ENCODE measurements at places on chromosomes 16 and 17. TPM values are rescaled to one million over a fixed set of nuclear protein-coding genes. Genes with fewer than 3 reads are reported as not detected.

- DNase-seq, result no peak
These were observed 4.4 kb downstream of the CLEC19A start for GRCh38 chr16:19289811-19290485.

DNA sequence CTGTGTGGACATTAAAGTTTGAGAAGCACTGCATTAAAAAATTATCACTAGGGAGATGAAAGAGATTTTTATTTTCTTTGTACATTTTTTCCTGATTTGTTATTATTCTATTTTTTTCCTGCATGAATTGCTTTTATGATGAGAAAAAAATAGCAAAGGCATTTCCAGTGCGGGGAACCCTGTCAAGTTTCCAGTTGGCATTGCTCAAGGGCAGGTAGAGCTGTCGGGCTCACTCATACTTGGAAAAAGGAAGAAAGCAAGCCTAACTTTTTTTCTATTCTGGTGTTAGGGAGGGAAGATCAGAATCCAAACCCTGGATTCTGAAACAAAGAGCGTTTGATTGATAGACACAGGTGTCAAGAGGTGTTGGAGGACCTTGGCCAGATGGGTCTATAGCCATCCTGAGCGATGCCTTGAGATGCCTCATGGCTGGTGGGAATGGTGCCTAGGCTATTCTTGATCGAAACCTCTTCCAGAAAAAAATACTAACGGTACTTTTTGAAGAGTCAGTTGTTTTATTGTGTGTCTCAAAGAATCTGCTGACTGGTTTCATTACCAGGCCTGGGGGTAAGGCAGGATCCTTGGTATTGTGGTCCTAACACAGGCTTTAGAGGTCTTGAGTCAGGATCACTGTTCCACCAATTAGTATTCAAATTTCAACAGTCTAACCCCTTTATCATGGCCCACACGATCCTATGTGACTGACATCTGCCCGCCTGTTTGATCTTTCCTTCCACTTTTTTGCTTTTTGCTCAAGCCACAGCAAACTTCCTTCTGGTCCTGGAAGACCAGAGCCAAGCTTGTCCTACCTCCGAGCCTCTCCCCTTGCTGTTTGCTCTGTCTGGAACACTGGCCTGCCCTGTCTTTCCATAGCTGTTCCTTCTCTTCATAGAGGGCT, 20.1 kb downstream of the SNX29 start:
- DNase-seq, result no peak

GRCh38 chr16:5837007-5837670, 739.5 kb upstream of the EEF2KMT start:
- DNase-seq, result peak; percentile 37

DNA sequence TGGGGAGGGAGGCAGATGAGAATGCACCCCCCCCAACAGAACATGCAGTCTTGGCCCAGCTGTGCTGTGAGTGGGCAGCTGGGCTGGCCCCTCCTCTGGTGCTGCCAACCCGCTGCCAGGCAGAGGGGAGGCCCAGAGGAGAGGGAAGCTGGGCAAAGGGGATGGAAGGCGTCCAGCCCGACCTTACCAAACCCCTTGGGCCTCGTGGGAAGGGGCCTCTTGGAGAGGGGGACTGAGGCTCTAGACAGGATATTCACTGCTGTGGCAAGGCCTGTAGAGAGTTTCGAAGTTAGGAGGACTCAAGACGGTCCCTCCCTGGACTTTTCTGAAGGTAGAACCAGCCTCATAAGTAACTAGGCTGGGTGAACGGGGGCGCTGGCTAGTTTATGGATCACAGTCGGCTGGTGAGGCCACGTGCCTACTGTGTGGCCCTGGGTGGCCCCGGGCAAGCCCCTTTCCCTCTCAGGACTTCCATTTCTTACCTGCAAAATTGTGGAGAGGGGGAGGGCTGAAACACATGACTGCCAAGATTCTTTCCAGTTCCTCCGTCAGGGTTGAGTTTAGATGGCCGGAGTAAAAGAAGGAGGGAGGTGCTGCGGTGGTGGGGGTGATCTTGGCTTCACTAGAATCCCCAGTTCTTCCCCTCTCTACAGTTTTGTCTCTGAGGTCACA, 857 bp upstream of the STAT5A start:
- no peak for DNase-seq

DNA sequence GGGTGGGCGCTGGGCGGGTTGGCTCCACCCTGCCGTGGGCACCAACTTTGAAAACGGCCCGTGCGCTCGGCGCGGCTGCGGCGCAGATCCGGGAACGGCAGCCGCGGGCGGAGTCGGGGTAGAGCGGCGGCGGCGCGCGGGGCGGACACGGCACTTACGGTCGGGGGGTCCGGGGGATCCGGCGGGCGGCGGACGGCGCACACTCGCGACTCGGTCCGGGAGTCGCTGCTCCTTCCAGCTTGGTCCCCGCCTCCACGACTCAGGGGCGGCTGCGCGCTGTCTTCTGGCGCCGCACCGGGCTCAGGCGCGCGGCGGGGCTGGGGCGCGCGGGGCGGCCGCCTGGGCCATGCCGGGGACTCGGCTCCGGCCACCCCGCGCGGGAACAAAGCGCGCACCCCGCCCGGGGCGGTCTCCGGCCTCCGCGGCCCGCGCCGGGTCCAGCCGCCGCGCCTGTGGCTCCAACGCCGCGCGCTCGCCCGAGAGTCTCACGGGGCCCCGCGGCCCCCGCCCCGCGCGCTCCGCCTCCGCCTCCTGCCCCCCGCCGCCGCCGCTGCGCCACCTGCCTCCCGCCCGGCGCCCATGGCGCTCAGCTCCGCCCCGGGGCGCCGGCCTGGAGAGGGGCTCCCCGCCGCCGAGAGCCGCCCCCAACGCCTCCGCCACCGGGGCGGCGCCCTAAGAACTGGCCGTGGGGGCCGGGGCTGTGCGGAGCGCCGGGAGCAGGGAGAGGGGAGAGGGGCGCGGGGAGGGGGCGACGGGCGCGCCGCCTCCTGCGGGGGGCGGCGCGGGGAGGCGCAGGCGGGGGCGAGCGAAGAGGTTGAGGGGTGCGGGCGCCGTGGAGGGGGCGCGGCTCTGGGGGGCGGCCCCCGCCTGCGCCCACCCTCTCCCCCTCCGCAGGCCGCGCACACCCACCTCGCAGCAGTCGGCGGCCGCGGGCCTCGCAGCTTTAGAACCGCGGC, 35.9 kb downstream of the CBFA2T3 start:
- no peak for DNase-seq

Gene LPO
- total RNA-seq, result not detected

- DNase-seq, result no peak
These were observed 88.3 kb upstream of the CCL1 start for GRCh38 chr17:34451313-34451712.

GRCh38 chr16:46974352-46974751, 878 bp upstream of the DNAJA2 start:
- peak; percentile 11 for DNase-seq
